Activated naive CD4-positive, alpha-beta T cell treated with anti-CD3 and anti-CD28 coated beads, Interleukin-2, amount 50 U/mL, for 72 hours (primary cell): ENCODE measurements at places on chromosomes 4 and X.

DNA sequence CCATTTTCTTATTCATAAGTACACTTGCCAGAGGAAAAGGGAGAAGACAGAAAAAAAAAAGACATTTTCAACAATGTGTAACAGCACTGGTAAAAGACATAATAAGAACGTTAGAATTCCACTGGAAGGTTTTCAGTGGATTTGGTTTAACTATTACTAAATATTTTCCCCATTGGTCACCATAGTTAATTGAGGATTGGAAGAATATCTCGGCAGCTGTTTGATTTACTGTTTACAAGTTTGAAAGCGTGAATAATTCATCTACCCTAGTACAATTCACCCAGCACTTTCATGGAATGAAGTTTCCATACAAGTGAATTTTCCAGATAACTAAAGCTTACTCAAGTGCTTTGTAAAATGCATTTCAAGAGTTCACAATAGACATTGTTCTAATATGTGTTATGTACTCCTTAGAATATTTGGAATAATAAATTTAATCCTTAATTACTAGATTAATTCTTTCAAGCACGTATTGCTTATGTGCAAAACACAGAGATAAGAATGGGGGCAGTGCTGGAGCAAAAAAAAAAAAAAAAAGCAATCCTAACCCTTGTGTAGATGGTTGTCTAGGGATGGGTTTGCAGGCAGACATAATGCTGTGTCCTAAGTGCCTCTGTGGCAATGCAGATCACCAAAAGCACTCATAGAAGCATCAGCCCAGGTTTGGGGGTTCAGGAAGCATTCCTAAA, 57.1 kb downstream of the ENPEP start:
- no peak for DNase-seq

GRCh38 chr4:181820553-181820952, 422.6 kb upstream of the TENM3 start:
- no peak for DNase-seq

DNA sequence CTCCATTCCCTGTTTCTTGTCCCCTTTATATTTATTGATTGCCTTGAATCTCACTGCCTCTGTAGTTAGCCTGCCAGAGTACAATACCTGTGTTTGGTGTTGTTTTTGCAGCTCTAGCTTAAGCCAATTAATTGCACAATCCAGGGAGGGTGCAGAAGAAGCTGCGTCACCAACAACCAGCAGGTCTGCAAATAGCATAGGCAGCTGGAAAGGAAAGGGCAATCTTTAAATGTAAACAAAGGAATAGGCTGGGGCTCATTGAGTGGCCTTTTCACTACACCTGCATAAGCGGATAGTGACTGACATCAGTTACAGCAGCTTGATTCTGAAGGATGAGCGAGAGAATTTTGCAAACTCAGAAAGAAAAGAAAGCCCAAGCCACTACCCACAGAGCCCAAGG, 106.8 kb upstream of the RAI2 start:
- no peak for DNase-seq

GRCh38 chrX:84046403-84046984, 141.5 kb downstream of the RPS6KA6 start:
- DNase-seq: peak; percentile 4

GRCh38 chr4:105236202-105236915, 89.7 kb downstream of the TET2 start:
- no peak for DNase-seq

DNA sequence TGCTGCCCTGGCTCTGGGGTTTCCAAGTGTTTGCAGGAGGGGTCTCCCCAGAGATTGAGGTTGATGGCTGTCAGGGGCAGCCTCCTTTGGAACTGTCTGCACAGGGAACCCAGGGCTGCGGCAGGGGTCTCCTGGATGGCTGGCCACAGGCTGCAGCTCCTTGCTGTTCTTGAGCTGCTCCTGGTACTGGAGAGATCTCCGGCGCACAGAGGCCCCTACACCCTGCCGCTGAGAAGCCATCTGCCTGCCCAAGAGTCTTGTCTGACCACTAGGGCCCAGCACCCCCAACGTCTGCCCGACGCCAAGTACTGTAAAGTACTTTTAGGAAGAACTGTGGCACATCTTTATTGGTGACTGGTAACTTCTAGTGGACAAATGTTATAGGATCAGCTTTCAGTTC, 13.5 kb downstream of the STIM2 start:
- DNase-seq: no peak

- no peak for DNase-seq
Measured at GRCh38 chr4:56238251-56238650, 149.0 kb downstream of the AASDH start.

GRCh38 chrX:75603833-75604232, 81.0 kb upstream of the ZDHHC15 start:
- DNase-seq: no peak

GRCh38 chr4:28636971-28637370, 1776.3 kb downstream of the STIM2 start:
- DNase-seq: no peak

DNA sequence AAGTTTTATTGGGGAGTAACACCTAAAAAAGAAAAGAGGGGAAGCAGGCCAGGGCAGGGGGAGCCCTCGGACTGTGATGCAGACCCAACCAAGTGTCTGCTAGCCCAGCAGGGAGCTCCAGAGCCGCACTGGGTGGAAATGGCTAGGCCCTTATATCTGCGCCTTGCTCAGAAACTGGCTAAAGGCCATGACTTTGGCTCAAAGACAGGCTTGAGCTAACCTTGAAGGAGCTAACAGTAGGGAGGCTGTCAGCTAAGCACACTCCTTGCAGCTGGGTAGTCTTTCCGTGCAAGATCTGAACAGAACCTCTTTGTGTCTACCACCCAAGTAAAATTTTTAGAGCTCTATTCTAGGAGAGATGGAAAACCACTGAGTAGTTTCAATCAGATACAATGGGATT, 43.0 kb downstream of the SEPSECS start:
- no peak for DNase-seq

DNA sequence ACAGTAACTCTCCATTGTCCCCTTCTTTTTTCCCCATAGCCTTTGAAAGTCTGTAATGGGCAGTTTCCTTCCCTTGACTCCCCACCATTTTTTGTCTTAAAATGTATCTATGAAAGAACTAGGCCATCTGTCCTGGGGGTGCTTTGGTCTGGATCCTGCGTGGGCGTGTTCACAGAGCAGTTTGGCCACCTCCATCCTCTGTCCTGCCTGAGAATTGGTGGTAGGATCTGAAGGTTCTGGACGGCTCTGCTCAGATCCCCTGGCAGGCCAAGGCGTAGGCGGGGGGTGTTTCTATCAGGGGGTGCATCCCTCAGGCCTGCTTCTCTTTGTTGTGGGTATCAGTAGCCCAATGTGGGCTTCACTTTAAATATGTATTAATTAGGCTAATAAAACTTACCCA, 107.1 kb downstream of the FAM193A start:
- no peak for DNase-seq

DNA sequence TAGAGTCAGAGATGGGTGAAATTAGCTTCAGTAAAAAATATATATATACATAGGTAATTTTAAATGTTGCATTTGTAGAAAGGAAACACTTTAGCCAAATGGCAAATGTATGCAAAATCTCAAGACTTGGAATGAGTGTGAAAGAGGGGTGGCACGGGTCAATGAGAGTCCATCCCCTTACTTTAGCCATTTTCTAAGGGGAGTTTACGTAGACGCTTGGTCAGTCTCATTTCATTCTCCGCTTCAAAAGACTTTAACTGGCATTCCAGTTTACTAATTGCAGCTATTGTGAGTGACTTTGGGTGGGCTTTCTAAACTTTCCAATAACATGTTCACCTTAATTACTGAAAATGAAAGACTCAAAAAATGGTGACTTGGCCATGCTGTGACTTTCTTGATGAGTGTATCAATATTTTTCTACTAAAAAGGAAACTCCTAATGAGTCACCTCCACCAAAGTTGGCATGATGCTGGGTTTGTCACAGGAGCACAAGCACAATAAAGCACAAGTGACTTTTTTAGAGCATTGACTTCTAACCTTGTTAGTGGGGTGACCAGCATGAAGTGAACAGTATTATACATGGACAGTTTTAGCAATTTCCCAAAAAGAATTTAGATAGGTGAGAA, 356.0 kb upstream of the RASGEF1B start:
- no peak for DNase-seq

GRCh38 chr4:19009881-19010280, 988.3 kb upstream of the LCORL start:
- DNase-seq: no peak

- no peak for DNase-seq
Measured at GRCh38 chr4:107843391-107843790, 18.7 kb downstream of the SGMS2 start.

- no peak for DNase-seq
Measured at GRCh38 chr4:110184140-110184790, 14.2 kb downstream of the ELOVL6 start.

DNA sequence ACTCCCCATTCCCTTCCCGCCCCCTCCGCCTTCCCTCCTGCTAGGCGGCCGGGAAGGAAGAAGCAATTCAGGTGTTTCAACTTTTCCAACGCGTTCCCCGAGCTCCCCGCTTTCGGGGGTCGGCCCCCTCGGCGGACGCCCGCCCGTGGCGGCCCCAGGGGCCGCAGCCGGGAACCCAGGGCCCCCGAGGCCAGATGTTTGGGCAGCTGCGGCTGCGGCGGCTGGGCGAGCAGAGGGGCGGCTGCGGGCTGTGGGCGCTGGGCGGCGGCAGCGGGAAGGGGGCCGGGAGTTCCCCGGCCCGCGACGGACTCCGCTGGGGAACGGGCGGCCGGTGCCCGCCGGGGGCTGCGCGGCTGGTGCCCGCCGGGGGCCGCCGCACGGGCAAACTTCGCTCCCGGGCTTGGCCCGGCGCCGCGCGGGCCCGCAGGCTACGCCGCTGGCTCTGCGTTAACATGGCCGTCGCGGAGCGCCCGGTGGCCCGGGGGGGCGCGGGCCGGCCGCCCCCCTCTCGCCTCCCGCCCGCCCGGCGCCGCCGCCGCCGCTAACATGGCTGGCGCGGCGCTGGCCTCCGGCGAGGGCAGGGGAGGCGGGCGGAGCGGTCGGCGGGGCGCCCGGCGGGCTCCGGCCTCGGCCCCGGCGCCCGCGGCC, 510 bp downstream of the HMGB3 start:
- DNase-seq: peak; percentile 55

GRCh38 chr4:9867751-9868425, 86.5 kb downstream of the DRD5 start:
- DNase-seq: no peak

- DNase-seq: no peak
Measured at GRCh38 chrX:77493677-77494553, 46.7 kb downstream of the FGF16 start.

- DNase-seq: no peak
Measured at GRCh38 chr4:24131954-24132673, 242.3 kb upstream of the PPARGC1A start.

DNA sequence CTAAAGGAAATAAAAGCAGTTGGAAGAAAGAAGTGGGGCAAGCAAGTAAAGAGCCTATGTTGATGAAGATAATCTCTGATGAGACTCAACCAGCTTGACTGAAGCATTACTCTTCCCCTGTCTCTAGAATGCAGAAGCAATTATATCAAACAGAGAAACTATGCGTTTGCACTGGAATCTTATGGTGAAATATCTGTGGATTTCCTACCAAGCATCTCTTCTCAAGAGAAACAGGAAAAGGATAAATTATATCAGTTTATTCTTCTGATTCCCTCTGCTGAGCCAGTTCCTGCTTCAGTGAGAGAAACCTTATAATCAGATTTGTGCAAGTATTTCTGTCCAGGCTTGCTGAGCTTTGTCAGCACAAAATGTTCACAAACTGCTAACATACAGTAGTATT, 316.7 kb upstream of the SLC7A11 start:
- no peak for DNase-seq

DNA sequence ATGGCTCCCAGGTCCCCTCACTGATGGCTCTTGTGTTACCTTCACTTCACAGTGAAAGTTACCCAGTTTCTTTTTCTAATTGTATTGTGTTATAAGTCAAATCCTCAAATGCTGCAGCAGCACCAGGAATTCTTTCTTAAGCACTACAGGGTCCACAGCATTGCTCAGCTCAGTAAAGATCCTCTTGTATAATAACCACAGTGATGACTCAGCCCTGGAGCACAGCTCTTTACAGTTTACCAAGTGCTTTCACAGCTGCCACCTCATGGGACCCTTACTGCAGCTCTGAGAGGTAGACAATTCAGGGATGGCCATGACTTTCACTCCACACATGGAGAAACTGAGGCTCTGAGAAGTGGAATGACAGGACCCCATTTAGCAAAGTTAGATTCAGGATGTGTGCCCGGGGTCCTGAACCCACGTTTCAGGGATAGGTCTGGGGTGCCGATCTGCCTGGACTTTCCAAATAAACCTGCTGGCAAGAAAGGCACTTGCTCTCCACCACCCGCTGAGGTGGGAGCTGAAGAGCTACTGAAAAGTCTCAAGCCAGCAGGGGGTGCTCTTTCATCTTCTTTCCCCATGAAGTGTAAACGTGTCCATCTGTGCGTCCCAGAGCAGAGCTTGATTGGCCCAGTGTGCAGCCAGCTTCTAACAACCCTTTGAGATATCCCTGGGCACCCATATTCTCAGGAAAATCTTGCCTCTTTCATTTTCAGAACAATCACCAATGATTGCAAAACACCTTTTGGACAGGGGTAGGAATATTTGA, 35.7 kb upstream of the GABRQ start:
- DNase-seq: no peak

GRCh38 chr4:54368281-54369265, 139.5 kb downstream of the PDGFRA start:
- no peak for DNase-seq

DNA sequence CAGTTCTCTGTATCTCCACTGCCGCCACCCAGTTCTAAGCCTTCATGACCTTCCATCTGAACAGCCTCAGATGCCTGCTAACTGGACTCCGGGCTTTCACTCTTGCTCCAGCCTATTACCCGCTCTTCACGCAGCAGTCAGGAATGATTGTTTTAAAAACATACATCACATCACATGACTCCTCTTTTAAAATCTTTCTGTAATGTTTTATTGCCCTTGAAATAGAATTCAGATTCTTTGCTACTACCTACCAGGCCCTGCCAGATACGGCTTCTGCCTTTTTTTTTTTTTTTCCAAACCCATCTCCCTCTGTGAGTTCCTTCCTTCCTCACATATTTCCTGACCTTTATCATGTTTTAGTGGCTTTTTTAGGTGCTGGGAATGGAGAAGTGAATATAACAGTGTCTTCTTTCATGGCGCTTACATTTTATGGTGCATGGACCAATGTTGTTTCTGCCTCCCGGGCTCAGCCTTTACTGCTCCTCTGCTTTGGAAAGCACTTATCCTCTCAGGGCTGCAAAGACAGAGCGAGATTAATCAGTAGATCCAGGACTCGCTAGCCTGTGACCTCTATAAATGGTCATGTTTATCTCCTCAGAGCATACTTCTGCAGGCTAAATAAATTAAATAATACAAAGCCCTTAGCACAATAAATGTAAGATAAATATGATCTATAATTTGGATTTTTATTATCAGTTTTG, 58.0 kb downstream of the FBXO8 start:
- no peak for DNase-seq

DNA sequence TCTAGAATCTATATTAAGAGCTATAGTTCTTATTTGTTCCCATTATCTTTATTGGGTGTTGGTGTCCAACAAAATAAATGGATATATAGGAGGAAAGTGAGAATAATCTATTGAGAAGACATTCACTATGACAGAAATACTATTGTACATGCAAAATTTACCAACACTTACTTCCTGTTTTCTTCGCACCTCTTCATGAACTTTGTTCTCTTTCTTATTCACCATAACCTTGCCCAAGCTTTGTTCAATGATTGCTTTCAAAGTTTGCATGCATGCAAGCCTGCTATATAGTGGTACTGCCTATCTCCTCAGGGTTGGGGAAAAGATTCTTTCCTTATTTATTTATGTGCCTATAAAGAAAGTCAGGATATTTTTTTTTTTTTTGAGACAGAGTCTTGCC, 176.4 kb upstream of the JADE1 start:
- no peak for DNase-seq

GRCh38 chrX:45630078-45630477, 429.4 kb upstream of the DIPK2B start:
- no peak for DNase-seq

- DNase-seq: peak; percentile 83
Measured at GRCh38 chr4:7987148-7987989, 47.7 kb upstream of the AFAP1 start.
